ENCODE measurements at places on chromosomes 16 and 17.

DNA sequence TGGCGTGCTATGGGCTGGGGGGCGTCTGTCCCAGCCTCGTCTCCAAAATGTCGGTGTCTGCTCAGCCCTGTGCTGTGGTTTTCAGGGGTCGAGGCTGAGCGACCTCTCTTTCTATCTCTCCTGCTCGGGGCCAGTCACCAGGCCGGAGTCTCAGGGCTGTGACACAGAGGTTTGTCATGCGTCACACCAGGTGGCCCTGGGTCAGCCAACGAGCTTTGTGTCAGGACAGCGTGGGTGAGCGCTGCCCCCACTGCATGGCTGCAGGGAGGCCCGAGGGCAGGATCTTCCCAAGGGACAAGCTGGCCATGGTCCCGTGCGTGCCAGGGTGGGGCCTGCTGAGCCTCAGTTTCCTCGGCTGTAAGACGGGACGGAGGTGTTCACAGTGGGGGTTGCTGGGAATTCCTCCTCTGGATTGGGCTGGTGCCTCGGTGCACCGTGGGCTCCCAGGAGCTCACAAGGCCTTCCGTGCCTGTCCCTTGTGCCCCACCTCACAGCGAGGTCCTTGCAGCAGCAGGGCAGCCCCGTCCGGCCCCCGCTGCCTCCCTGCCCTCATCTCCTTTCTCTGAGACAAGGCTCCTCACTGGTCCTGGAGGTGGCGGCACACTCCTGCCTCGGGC, 50.5 kb downstream of the CBFA2T3 start:
- DNase-seq: no peak

GRCh38 chr17:75388476-75389030, 16.9 kb downstream of the GRB2 start:
- DNase-seq: no peak

DNA sequence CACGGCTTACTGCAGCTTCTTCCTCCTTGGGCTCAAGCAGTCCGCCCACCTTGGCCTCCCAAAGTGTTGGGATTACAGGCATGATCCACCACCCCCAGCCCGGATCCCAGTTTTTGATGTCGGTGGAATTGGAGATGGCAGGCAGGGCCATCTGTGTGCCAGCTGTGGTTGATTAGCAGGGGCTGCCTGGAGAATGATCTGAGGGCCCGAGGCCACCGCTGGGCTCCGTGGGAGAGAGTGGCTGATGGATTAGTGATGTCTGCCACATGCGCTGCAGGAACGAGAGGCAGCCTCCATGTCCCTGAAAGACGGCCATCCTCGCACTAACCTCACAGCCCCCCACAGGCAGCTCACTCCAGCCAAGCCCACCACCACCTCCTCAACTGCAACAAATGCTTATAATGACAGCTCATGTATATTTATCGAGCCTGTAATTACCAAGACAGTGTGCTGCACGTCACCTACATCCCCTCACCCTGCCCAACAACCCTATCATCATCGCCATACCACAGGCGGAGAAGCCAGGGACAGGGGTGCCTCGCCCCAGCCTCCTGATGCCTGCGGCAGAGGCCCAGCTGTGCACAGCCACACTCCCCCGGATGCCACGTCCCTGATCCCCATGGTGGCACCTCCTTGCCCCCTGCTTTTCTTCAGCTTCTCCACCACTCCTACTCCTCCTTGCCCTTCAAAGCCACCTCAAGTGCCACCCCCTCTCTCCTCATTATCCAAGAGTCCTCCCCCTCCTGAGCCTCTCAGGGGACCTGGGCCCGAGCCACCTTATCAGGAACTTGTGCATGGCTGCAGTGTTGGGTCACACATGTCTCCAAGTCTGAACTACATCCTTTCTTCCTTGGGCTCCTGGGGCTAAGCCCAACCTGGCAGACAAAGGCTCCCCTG, 33.2 kb downstream of the ACTG1 start:
- no peak for DNase-seq

DNA sequence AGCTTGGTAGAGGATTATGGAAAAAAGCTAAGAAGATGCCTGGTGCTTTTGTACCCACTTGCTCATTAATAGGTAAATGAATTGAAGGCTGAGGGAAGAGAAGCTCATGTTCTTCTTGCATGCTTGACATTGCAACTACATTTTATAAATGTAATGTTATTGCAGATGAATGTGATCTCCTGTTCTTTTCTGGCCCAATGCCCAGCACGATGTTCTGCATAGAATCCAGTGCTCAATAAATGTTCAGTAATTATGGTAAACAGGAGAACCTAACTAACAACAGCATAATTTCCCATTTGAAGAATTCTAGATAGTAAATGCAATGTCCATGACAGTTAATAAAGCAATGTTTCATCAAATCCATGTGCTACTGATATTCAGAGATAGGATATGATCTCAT, 638.2 kb upstream of the SOX9 start:
- no peak for DNase-seq

- peak; percentile 78 for DNase-seq
Measured at GRCh38 chr17:29807520-29808361, 122.3 kb downstream of the SSH2 start.

- DNase-seq: no peak
Measured at GRCh38 chr17:30433514-30433913, 43.7 kb upstream of the GOSR1 start.

DNA sequence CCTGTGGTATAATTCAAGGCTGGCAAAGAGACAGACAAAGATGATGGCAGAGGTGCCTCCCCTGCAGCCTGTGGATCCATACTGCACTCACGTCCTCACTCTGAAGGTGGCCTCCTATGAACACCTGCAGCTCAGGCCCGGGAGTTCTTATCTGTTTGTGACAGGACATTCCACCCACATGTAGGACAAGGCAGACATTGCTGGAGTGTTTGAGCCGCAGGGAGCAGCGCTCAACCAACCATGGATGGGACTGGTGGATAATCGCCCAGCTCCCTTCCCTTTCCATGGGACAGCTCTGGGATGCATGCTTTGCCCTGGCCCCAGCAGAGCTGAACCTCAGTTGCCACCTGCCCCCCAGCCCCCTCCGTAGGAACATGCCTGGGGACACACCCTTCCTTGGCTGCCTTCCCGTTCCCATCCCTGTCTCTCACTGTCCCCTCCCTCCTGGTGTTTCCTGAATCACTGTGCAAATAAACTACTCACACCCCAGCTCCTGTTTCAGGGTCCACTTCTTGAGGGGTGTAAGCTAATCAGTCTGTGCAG, 22.2 kb downstream of the ITPRIPL2 start:
- no peak for DNase-seq

- peak; percentile 18 for DNase-seq
Measured at GRCh38 chr16:31528523-31529107, 915 bp downstream of the AHSP start.

Data from activated CD8-positive, alpha-beta memory T cell treated with anti-CD3 and anti-CD28 coated beads, Interleukin-2, amount 10 ng/mL, durations not matched to agents 7 days and 5 days (primary cell).